GM03348 (cell line): ENCODE measurements at places on chromosomes 11 and 22.

GRCh38 chr11:10486161-10486840, 31.2 kb downstream of the AMPD3 start:
- no peak for DNase-seq

DNA sequence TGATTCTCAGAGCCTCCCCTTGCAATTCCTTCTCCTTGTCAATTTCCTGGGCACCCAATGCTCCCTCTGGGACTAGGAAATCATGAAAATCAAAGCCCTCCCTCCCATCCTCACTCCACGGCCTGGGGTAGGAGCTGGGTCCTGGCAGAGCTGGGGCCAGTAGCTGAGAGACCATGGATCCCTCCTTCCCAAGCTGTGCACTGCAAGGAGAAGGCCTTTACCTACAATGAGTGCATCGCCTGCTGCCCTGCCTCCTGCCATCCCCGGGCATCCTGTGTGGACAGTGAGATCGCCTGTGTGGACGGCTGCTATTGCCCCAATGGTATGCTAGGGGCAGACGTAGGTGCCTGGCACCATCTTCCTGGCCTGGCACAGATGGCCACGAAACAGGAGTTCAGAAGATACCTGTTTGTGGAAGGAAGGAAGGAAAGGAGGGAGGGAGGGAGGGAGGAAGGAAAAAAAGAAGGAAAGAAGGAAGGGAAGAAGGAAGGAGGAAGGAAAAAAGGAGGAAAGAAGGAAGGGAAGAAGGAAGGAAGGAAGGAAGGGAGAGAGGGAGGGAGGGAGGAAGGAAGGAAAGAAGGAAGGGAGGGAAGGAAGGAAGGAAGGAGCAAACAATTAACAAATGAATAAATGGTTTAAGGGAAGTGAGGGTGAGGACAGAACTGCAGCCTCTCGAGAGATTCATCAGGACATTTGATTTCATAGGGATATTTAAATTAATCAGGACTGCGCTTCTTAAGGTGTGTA, 12.5 kb downstream of the OTOG start:
- DNase-seq, result no peak

- peak; percentile 62 for DNase-seq
Observed at GRCh38 chr22:39545386-39546365, 13.1 kb upstream of the RPS19BP1 start.

DNA sequence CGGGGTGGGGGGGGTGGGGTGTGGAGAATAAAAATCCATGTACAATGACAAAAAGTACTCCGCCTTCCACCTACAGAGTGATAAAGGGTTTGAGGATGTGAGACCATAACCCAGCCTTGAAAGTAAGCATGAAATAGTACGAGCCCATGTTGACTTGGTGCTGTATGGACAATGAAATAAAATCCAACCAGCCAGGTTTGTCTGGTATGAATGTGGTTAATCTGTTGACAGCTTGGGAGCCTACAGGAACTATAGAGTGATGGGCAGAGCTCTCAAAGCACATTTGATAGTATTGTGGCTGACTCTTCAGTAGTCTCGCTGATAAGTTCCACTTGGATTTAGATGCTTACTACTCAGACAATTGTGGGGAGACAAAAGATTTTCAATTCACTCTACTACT, 48.8 kb upstream of the CD44 start:
- DNase-seq, result no peak
